Non-pigmented ciliary epithelial cell (primary cell): ENCODE measurements at places on chromosomes 5 and 9.
A peak's percentile ranks its signal among the peaks of the same experiment; 100 is the strongest.

GRCh38 chr9:33988219-33988890 is 60.3 kb downstream of the UBAP2 start:
- DNase-seq = no peak

DNA sequence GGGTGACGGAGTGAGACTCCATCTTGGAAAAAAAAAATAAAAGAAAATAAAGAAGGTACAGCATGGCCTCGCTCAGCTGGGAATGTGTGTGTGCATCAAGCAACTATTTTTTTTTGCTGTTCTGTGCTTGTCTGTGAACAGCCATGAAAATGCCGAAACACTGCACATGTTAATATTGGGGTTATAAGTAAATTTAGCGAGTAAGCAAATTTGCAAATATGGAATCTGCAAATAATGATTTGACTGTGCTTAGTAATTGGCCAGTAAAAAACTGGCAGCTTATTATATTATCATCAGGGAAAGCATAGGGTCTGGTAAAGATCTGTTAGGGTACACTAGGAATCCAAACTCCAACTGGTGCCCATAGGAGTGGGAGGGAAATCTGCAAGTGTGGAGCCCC is 278.1 kb upstream of the KLF4 start:
- no peak for DNase-seq

GRCh38 chr9:15155826-15156225 is 151.2 kb downstream of the TTC39B start:
- DNase-seq = no peak

DNA sequence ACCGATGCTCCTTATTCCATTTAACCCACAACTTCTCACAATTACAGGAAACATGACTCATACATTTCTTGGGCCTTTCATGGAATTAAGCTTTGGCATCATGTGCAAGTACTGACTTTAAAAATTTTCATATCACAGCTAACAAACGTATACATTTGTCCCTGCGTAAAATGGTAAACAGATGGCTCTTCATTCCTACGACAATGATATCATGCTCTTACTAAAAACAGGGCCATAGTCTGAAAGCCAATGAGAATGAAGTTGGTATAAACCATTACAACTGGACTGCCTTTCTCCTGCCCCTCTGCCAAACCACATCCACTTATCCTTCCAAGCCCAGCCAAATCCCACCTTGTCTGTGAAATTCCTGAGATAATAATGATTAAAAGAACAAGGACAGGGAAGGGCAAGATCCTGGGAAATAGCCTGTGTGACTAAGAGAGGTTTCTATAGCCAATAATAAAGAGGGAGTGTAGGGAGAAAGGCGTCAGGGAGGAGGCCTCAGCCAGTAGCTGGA is 44.9 kb upstream of the ZNF366 start:
- peak; percentile 47 for DNase-seq

GRCh38 chr9:79955300-79955699 is 383.5 kb downstream of the TLE4 start:
- no peak for DNase-seq

DNA sequence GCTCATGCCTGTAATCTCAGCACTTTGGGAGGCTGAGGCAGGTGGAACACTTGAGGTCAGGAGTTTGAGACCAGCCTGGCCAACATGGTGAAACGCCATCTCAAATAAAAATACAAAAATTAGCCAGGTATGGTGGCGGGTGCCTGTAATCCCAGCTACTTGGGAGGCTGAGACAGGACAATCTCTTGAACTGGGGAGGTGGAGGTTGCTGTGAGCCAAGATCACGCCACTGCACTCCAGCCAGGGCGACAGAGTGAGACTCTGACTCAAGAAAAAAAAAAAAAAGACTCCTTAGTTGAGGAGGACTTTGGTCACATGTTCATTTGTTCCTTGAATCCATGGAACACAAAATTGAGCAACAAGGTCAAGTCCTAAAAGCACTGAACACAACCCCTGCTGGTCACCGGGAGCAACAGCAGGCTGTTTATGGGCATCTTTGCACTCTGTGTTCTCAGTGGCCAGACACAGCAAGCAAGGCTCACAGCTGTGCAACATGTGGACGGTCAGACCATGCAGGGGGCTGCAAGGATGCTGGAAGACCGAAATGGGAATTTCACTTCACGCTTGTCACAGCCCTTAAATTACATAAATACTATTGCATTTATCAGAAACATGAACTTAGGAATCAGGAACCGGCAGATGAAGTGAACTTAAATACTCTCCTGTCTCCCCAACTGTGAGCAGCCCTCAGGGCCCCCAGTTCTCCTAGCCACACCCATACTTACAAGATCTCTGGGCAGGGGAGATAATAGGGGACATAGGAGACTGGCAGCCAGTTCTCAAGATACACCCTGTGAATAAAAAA is 2.8 kb downstream of the GBGT1 start:
- DNase-seq = no peak

DNA sequence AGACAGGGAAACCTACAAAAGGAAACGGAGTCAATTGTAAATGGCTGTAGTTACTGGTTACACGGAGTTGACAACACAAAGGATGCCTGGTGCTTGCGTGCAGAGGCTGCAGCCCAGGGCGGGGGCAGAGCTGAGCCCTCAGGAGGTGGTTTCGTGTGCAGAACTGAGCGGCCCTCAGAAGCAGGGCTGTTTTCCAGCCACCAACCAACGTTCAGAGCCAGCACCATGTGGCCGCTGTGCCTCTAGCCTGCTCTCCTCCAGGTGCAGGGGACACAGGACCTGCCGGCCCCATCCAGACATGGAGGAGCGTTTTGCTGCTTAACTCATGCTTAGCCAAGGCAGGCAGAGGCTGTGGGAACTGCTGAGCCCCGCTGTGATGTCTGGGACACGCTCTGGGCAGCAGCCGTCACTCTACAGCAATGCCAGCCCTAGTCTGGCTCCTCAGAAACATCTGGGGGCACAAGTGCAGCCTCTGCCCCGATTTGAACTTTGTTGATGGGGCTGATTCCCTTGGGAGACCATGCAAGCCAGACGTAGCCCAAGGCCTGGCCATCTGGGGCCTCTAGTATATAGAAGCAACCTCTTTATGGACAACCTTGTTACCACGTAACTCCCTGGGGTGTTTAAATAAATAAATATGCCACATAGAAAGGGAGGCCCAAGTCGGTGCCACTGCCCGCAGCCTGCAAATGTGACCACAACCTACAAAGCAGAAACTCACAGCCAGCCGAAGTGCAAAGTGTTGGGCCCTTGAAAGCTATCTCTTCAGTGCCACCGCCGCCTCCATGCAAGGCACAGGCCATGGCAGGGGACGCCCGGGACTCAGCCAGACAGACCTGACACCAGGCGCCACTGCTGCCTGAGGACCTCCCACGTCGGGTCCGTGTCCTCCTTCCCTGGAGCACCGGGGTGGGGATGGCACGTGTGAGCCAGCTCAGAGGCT is 42.1 kb downstream of the NKD2 start:
- no peak for DNase-seq

DNA sequence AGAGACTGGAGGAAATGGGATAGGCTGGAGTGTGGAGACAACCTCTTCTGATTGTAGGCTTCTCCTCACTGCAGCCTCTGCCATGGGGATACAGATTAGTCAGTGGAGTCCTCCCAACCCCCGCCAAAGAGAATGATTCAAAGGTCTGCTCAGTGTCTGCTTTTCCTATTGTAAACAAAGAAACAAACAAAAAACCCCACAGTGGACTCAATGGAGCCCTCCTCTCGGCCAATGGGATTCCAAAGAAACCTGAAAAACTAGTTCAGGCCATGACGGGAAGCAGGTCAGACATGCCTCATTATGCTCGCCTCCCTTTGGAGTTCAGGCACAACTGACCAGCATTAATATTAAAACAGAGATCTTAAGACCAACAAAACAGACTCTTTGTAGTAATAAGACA is 85.8 kb downstream of the SEC61B start:
- no peak for DNase-seq

DNA sequence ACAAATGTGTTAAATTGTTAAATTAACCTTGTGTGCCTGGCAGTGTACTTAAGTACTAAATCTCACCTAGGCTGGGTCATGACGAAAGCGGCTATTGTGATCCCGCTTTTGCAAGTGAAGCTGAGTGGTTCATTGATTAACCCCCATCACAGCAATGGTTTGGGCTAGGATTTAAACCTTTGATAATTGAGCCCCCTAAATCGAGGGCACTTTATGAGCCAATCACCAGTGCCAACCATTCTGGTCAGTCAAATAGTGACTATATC is 22.8 kb downstream of the HNRNPK start:
- no peak for DNase-seq

- no peak for DNase-seq
Observed at GRCh38 chr9:8579661-8580060, 780.1 kb upstream of the DMAC1 start.

GRCh38 chr5:142197098-142197497 is 88.5 kb downstream of the NDFIP1 start:
- DNase-seq = no peak

- no peak for DNase-seq
Observed at GRCh38 chr9:107348836-107349235, 65.8 kb downstream of the RAD23B start.

DNA sequence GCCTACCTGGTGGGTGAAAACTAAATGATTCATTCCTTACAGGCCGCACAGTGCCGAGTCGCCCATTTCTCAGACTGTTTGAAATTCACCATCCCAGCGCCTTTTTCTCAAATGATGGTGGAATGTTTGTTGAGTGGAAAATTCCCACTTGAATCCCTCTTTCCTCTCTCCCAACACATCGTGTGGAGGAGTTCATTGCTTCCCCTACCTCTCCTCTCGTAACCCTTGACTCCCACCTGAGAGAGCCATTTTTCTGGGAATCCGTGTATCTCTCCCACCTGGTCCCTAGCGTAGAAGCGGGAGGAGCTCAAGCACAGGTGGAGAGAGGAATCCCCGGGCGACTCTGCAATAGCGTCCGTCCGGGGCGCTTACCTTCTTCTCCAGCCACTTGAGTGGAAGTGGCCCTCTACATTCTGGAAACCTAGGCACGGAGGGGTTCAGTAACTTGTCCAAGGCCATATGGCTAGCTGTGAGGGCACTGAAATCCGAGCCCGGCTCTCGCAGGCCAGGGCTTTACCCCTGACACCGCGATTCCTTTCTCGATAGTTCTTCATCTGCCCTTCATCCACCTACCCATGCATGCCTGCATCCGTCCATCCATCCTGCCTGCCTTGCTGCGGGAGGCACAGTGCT is 683 bp downstream of the OSMR start:
- no peak for DNase-seq

DNA sequence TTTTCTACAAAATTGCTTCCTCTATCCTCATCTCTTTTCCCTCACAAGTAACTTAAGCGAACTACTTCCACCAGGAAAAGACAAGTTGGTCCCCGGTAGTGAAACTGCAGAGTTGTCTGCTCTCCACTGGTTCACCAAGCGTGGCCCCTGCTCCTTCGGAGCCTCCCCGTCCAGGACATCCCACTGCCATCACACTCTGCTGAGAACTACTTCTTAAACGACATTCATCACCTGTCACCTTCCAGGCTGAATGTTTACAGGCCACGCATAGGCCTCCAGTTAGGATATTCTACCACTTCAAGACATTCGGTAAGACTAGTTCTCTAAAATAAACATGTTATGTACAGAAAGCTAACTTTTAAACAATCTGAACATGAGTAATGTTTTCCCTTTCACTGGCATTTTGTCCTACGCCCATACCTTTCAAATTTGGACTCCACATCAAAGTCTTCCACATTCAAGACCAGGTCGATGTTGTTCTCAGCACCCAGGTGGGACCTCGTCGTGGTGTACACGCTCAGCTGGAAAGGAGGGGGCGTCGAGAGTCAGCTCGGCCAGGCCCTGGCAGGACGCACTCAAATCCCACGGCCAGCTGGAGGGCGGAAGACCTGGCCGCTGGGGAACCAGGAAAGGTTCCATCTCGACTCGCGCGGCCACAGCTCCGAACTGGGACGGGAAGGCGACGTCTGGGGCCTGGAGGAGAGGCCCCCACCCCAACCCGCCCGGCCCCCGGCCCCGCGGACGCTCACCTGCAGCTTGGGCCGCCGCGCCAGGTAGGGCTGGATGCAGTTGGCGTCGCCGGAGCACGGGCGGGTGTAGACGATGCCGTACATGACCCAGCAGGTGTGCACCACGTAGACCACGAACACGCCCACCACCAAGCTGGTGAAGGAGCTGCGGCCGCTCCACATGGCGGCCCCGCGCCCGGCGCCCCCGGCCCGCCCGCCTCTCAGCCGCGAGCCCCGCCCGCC is 683 bp downstream of the CLPTM1L start:
- no peak for DNase-seq

- no peak for DNase-seq
Observed at GRCh38 chr5:106288979-106289378, 1381.8 kb downstream of the EFNA5 start.

DNA sequence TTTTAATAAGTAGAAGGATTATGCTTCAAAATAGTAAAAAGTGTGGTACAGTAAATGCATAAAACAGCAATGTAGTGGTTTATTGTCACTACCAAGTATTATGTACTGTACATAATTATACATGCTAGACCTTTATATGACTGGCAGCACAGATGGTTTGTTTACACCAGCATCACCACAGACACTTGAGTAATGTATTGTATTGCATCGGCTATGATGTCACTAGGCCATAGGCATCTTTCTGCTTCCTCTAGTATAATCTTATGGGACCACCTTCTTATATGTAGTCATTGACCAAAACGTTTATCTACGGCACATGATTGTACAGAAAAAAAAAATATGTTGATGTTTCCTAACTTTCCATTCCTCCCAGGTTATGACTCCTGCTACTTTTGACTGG is 31.9 kb upstream of the SSBP2 start:
- DNase-seq = no peak

DNA sequence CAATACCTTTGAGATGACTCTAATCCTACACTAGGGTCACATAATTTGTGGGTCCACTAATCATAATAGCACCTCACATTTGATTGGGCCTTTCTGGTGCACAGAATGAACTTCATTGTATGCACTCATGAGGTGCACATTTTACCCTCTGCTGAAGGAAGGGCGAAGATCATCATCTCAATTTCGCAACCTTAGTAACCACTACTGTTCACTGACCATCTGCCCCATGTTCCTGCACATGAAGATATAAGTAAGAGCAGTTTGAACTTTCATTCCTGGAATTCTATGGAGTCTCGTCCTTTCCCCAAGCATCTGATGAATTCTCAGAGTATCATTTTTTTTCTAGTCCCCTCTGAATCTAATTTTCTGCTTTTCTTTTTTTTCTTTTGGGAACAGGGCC is 21.2 kb downstream of the GAS1 start:
- no peak for DNase-seq

DNA sequence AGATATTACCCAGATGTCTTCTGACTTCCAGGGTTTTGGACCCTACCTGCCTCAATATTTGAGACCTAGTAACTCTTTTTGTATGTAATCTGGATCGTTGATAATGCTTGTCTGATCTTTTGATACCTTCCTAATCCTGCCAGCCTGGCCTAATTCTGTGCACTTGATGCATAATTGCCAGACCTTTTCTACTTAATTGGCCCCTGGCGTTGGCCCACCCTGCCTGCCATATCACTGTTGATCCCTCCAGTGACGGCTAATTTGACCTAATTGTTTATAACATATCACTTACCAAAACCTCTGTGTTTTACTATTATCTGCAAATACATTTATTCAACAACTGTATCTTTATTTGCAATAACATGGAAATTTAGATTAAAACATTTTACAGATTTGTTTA is 49.0 kb downstream of the SLC44A1 start:
- DNase-seq = no peak

- no peak for DNase-seq
Observed at GRCh38 chr9:134544388-134545214, 97.0 kb upstream of the COL5A1 start.

- DNase-seq = no peak
Observed at GRCh38 chr5:10023494-10023893, 226.2 kb downstream of the ATPSCKMT start.
